ENCODE measurements at places on chromosomes 16 and 17.

GRCh38 chr16:22220069-22220440 lies 14.0 kb downstream of the EEF2K start:
- no peak for DNase-seq

DNA sequence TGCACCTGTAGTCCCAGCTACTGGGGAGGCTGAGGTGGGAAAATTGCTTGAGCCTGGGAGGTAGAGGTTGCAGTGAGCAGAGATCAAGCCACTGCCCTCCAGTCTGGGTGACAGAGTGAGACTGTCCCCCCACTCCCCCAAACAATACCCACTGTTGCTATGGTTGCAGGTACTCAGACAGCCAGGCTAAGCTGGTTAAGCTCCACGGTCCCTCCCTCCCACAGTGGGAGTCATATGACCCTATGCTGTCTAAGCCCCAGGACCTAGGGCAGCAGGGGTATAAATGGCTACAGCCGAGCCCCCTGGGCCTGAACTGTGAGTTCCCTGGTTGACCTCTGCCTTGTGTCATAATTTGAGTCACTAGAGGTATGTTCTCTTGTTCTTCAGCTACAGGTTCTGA lies 15.9 kb upstream of the RPRML start:
- DNase-seq = no peak

DNA sequence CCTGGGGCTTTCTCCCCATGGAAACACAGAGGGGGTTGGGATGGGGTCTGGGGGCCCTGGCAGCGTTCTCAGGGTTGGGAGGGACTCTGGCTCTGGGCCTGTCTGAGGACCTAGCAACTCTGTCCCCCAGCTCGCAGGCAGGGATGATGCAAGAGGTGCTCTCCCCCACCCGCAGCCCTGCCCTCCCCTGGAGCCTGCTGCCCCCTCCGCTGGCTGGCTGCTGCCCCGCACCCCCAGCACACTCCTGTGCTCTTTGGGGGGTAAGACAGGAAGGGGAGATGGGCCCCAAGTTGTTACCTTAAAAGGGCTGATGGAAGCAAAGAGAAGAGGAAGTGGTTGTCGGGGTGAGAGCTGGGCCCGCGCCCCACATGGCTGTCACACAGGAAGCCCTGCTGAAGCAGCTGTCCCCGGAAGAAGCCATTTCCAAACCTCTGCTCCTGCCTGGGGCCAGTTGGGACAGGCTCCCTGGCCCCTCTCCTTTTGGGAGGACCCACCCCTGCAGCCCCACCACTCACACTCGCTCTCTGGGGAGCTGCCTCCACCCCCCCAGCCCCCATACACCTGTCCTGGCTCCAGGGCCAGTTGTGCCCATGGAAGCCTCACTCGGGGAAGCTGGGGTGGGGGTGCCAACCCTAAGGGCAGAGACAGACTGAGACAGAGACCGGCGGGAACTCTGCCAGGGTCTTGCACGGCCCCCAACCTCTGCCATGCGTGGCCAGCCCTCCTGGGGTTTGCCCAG lies 2.5 kb downstream of the CORO1A start:
- peak; percentile 63 for DNase-seq

DNA sequence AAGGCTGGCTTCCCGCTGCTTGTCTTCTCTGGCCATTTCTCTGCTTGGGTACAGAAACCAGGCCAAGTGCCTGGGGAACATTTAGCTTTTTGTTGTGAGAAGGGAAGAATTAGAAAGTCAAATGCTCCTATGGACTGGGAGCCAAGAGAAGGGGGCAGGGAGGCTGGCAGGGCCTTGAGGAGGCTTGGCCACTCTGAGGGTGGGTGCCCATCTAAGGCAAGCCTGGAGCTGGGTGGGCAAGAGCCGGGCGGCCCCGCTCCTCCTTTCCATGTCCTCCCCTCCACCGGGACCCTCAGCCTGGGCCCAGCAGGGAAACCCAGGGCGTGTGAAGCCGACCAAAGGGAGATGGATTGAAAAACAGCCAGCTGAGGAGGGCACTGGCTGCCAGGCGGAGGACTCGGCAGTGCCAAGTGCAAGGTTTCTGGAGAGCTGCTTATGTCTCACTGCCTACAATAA lies 69.4 kb downstream of the NTN1 start:
- no peak for DNase-seq

GRCh38 chr17:57911834-57912673 lies 43.2 kb downstream of the CUEDC1 start:
- DNase-seq = no peak

DNA sequence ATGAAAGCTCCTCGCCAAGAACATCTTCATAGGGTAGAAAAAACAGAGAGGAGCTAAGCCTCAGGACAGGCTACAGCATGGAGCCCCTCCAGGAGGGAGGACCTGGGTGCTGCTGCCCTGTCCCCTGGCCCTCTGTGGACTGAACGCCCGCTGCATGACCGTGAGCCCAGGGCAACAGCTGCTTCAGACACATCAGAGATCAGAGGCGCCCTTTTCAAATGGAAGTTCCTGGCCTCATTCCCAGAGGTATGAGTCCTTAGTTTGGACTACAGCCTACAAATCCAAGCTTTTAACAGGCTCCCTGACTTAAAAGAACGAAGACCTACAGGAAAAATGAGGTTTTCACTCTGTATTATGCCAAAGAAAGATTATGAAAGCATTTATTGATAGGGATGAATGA lies 48.5 kb downstream of the ZNF18 start:
- DNase-seq = no peak

GRCh38 chr17:51214920-51215319 lies 44.9 kb downstream of the MBTD1 start:
- no peak for DNase-seq

DNA sequence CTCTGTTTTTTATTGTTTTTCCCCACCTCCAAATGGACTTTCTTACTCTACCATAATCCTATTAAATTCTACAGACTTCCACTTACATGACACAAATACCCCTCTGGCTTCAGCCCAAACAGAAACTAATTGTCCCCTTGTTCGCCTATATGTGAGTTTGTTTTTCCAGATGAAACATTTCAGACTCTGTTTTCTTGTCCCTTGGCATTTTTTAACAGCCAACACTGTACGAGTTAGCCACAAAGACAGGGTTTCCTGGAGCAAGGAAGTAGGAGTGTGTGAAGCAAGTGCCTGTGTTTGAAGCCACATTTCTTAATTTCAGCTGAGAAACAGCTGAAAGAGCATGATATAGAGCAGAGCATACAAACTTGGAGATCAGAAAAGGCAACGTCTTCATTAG lies 382.2 kb upstream of the CDH5 start:
- no peak for DNase-seq

DNA sequence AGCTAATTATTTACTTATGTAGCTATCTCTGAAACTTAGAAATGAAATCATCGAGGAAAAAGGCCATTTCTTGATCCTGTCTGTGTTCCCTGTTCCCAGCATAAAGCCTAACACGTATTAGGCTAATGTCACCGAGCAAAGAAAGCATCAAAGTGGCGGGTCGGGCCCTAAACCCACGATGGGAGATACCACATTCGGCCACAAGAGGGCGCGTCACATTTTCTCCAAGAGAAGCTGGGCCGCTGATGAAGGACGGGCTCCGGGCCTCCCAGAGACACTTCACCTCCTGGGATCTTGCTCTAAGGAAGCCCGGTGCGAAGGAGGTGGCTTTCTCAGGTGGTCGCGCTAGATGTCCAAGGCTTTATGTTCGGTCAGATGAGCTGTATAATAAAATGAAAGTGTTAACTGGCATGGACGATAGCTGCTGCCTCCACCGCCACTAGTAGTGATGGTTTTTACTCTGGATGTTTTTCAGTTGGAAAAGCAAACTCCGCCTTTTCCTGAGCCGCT lies 853 bp upstream of the PDK2 start:
- peak; percentile 66 for DNase-seq

DNA sequence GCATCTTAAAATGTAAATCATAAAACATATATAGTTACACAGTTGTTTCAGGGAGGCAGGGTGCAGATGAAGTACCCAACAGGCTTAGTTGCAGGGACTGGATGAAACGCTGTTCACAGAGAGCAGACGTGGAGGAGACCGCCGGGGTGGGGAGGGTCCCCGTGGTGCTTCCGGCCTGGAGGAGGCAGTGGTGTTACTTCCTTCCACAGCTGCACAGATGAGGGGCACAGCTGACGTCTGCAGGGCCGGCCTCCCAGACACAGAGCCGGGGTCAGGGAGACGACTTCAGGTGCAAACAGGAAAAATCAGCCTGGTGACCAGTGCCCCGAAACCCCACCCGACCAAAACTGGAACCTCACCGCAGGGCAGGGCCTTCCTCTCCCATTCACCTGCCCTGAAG lies 17.1 kb downstream of the SPIRE2 start:
- no peak for DNase-seq

- DNase-seq = no peak
Measured at GRCh38 chr17:83031321-83031945, 48.0 kb upstream of the METRNL start.

DNA sequence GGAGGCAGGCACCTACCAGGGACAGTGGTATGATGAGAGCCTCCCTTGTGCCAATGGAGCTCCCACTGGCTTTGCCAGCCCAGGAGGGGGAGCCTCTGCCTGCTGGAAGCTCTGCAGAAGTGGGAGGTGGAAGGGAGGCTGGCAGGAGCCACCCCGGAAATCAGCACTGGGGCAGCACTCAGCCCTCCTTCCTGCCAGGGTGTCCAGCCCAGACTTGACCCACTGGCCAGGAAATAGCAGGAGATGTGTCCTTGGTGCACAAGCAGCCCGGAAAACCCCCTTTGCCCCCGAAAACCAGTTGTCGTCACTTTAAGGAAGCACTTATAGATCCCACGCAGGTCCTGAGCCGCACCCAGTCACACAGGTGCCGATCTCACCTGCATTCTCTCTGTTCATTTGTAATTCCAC lies 49.3 kb upstream of the CACNG4 start:
- no peak for DNase-seq

- no peak for DNase-seq
Measured at GRCh38 chr16:27515874-27516353, 33.8 kb downstream of the GTF3C1 start.

GRCh38 chr17:82108961-82109475 lies 11.0 kb upstream of the FASN start:
- DNase-seq = no peak

GRCh38 chr16:81443688-81444447 lies 740 bp upstream of the CMIP start:
- no peak for DNase-seq

DNA sequence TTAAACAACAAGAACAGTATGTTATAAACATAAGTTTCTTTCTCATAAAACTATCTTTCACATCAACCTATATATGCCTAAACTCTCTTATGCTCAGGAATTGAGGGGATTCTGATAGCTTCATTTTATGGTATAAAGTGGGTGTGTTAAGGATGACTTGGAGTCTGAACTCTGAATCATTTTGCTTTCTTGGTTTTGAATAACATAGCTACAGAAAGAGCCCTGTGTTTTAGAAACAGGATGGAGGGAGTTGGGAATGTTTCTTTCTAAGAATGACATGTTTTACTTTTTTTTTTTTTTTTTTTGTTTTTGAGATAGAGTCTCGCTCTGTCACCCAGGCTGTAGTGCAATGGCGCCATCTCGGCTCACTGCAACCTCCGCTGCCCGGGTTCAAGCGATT lies 50.1 kb downstream of the RHOT1 start:
- no peak for DNase-seq

DNA sequence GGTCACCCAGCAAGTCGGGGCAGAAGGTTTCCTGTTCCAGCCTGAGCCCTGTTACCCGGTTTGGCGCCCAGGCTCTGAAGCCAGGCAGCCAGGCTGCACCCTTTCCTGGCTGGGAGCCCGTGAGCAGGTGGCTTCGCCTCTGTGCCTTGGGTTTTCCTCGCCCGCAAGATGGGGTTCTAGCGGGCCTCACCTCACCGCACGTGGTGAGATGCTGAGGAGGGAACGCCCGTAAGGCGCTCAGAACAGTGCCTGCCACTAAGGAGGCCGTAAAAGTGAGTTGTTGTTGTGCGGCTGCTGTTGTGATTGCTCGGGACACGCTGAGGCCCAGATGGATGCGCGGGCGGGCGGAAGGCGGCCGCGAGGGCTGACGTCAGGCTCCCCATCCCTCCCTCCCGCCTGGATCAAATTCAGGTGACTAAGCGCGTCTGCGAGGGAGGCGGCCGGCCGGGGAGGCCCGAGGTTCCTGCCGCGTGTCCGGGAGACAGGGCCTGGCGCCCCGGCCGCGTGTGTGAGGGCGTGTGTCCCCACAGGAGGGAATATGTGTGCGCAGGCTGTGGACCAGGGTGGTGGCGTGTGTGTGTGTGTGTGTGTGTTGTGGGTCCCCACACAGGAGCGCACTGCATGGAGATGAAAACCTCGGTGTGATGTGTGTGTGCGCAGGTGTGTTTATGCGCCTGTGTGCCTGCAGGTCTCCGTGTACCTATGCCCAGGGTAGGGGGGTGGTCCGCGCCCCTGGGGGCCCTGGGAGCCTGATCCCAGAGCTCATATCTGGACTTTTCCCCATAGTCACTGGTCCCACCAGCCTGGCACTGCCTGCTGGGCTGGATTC lies 4.3 kb downstream of the CAMKK1 start:
- DNase-seq = no peak

DNA sequence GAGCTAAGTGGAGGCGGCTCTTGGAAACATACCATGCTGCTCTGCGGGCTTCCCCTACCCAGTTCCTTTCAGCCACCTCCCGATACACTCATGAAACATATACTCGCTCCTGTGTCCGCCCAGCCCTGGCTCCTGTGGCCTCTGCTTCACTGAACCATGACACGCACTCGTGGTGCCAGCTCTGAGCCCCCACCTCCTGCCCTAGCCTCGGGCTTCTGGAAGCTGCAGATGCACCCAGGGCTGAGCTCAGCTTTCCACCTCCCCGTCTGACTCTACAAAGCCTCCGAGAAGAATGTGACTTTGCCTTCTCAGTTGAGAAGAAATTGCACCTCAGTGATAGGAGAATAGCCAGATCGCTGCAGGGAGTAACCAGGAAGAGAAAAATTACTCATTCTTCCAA lies 11.0 kb downstream of the CALB2 start:
- no peak for DNase-seq

DNA sequence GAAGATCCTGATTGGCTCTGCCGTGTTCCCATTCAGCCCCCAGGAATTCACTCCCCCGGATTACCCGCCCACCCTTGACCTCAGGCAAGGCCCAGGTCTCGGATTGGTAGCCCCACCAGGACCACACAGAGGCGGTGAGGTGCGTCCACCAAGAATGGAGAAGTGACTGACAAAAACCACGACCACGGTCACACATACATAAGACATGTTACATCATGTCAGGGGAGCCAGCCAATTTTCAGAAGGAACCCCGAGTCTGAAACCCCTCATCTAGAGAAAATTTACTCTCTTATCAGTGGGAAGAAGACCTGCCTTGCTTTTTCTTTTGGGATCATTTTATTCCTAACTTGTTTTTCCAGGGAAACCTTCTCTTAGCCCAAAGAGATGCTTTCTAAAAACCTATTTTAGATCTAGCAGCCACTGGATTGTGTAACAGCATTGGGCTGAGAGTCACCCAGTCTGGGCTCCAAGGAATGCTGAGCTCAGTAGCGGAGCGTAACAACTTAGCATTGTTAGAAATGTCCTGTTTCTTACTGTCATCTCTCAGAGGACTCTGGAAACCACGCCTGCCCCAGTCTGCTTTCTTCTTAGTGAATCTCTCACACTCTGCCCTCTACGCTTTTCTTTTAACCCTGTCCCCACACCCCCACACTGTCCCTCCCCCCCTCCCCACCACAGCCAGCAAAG lies 164.1 kb downstream of the CMIP start:
- DNase-seq = peak; percentile 28
